ENCODE measurements at places on chromosomes 4 and X.
A peak's percentile ranks its signal among the peaks of the same experiment; 100 is the strongest.

GRCh38 chr4:140742838-140743193 lies 13.4 kb downstream of the TBC1D9 start:
- DNase-seq, result no peak

GRCh38 chr4:140080883-140081282 lies 73.1 kb downstream of the MAML3 start:
- DNase-seq, result peak; percentile 37

DNA sequence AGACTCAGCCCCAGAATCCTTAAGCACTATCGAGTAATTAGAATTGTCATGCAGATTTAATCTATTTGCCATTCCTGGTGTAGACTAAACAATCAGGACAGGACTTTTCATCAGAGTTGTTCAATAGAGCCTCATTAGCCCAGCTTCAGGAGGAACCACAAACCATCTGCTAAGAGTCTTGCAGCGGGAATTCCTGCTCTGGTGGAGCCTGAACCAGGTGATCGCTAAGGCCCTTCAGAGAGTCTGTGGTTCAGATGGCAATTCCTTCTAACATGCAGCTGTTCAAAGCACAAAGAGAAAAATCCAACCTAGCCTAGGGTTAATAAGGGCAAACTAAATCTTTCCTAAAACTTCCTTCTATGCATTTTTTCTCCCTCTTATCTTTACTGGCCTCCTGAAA lies 119.1 kb upstream of the CPEB2 start:
- no peak for DNase-seq

GRCh38 chr4:126213996-126214395 lies 899.2 kb downstream of the FAT4 start:
- DNase-seq, result no peak

DNA sequence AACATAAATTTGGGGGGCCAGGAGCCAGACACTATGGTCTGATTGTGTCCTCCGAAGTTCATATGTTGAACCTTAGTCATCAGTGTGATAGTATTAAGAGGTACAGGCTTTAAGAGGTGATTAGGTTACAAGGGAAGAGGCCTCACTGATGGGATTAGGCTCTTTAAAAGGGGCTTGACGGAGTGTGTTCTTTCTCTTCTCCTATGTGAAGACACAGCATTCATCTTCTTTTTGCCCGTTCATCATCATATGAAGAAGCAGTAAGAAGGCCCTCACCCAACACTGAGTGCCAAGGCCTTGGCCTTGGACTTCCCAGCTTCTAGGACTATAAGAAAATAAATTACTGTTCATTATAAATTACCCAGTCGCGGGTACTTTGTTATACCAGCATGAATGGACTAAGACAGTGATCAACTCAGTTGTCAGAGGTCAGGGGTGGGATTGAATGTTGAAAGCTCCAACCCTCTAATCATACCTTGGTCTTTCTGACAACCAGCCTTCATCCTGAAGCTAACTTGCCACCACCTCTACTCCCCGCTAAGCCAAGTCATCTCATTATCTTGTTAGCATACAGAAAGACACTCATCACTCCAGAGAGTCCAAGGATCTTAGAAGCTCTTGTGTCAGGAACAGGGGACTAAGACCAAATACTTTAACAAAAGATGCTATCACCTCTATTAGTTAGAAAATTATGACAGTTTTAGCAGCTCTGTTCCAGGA lies 543.4 kb upstream of the DIPK2B start:
- no peak for DNase-seq

DNA sequence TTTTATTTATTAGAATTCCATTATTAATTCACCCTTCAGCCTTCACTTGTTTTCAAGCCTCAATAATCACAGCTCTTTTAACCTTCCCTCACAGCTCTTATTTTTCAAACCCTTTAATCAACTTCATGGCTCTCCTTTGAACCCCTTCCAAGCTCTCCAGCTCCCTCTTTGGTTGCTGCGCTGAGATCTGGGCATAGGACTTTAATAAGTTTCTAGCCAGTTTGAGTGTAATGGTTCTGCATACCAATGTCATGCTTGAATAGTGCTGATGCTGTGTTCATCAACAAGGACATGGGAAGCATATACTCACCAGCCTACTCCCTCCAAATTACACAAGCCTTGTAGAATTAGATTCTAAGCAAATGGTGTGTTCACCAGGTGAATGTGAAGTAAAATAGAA lies 3.5 kb upstream of the RNF212 start:
- DNase-seq, result no peak

GRCh38 chr4:139221687-139222086 lies 44.7 kb upstream of the ELF2 start:
- DNase-seq, result no peak

DNA sequence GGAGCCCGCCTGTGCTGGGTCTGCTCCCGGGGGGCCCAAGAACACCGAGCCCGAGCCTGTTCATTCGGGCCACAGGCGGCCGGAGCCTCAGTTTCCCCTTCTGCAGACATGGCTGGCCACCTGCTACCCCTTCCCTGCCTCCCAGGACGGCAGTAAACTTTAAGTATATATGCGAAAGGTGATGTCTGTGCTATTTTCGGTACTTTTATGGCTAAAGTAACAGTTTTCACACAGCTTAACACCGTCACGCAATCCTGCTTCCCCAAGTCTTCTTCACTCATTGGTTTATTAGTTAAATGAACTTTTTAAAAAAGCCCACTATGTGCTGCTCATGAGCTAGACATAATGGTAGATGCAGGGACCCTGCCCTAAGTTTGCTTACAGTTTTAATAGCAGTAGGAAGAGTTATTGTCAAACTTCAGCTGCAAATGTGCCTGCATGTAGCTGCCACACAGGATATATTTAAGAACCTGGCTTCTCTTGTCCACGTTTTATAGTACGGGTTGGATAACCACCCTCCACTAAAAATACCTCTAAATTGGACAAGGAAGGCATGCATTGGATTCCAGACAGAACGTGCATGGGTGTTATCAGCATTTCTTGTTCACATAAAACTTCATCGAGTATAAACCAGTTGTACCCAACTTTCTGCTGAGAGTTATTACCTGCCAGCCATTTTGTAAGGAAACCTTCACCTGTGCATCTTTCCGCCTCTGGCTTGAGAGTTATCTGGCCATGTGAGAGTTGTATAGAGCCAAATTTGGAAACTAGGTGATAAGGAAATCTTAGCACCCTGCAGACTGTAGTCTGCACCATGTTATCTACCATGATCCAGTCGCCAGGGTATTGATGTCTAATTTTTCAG lies 741 bp downstream of the ANAPC4 start:
- no peak for DNase-seq

DNA sequence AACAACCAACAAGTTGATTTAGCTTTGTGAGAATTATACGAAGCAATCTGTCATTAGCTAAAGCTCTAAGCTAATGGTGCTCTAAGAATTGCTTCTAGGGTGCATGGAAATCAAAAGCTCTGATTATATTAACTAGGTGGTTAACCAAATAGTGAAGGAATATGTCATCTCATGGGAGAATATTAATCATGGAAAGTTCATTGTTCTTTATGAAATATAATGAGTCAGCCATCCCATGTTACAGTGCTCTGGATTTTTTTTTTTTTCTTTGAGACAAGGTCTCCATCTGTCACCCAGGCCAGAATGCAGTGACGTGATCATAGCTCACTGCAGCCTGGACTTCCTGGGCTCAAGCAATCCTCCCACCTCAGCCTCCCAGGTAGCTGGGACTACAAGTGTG lies 10.5 kb downstream of the DCAF8L2 start:
- DNase-seq, result no peak

GRCh38 chr4:140720387-140721304 lies 35.5 kb downstream of the TBC1D9 start:
- no peak for DNase-seq

GRCh38 chrX:87337267-87337666 lies 180.3 kb upstream of the KLHL4 start:
- no peak for DNase-seq

- DNase-seq, result no peak
These were observed 59.4 kb upstream of the ARSJ start for GRCh38 chr4:114038762-114039387.

GRCh38 chrX:120697053-120697452 lies 67.2 kb upstream of the C1GALT1C1 start:
- no peak for DNase-seq

DNA sequence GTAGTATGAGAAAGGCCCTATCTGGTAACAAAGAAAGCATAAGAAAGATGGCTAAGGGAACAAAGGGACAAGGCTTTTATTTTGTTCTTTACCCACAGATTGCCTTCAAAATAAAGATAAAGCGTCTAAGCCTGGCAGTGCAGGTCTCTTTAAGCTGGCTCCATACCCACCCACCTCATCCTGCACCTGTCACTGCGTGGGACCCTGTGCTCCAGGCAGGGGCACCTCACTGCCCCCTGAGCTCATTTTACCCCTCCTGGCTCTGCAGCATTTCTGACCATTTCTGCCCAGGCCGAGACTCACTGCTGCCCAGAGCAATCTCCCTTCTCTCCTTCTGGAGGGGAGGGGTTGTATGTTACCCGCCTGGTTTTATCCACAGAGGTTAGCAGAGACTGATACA lies 1.7 kb upstream of the CYP4V2 start:
- no peak for DNase-seq

GRCh38 chr4:158850371-158850770 lies 81.5 kb downstream of the FNIP2 start:
- no peak for DNase-seq

DNA sequence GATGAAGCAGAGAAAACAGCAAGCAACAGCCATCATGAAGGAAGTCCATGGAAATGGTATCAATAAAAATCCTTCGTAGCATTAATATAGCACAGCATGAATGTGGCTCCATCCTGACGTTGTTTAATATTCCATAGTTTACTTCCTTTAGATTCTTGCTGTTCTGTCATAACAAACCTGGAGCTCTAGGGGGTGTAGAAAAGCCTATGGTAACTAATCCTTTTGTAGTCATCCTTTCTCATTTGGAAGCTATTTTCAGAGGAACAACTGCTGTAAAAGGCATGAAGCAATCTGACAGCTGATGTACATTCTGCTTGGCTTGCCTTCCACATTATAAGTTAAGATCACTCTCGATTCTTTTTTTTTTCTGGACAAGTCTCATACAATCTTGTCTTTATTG lies 914 bp downstream of the MYOZ2 start:
- no peak for DNase-seq

- DNase-seq, result no peak
These were observed 524.6 kb upstream of the SLIT2 start for GRCh38 chr4:19727141-19727540.

- no peak for DNase-seq
These were observed 29.9 kb upstream of the MSANTD1 start for GRCh38 chr4:3218824-3219760.

DNA sequence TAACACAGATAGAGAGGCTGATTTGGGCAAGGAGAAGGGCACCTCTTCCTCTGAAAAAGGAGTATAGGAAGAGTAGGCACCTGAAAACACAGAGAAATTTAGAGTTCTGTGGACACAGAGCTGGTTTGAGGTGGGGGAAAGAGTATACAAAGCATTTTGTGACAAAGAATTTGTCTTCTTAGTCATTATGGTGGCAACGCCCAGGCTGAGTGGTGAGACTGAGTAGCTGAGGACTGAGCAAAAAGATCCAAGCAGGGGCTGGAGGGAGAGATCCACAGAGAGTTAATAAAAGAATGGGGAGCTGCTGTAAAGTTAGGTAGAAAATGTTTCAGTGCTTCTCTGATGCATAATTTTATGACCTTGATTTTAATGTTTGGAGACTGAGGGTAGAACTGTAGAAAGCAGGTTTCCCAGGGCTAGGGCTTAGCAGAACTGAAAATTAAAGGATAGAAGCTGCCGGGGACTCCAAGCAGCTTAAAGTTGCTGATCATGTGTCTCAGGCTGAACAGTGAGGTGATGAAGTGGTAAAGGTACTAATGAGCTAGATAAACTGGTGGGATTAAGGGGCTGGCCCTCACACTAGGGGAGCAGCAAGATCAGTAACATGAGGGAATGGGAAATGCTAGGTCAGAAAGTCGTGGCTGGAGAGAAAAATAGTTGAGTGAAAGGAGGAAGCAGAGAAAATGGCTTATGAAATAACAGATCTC lies 118.9 kb downstream of the CEP44 start:
- DNase-seq, result no peak

DNA sequence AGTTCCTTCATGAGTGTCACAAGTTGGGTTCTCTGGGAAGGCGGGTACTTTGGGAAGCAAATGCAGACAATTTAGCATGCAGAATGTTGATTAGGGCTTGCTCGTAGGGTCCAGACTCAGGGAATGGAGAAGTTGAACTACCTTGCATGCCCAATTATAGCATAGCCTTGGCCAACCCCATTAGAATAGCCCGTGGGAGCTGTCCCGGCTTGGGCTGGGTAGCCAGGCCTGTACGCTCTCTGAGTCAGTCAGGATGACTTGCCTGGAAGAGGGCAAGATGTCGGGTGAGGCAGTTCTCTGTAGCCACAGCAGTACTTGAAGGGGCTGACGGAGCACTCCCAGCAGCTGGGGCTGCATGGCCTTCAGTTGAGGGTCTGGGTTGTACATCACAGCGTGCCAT lies 19.5 kb downstream of the KIAA0232 start:
- DNase-seq, result no peak

DNA sequence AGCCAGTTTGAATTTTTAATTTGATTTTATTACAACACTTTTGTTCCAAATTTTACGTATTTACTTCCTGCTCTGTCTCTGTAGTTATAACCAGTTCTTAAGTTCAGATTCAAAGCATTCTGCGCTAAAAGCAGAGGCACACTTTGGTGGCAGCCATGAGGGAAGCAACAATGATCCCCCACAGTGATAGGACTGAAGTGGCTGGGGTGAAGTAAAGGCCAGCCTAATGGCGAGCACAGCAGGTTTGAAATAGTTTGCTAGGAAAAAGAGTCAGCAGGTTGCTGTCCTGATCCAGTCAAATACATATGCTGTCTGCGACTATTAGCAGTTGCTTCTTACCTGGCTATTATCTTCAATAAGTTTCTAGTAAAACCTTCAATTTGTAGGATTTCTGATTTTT lies 176.3 kb downstream of the RPA4 start:
- no peak for DNase-seq

GRCh38 chr4:99624141-99624719 lies 33.4 kb downstream of the C4orf54 start:
- no peak for DNase-seq

DNA sequence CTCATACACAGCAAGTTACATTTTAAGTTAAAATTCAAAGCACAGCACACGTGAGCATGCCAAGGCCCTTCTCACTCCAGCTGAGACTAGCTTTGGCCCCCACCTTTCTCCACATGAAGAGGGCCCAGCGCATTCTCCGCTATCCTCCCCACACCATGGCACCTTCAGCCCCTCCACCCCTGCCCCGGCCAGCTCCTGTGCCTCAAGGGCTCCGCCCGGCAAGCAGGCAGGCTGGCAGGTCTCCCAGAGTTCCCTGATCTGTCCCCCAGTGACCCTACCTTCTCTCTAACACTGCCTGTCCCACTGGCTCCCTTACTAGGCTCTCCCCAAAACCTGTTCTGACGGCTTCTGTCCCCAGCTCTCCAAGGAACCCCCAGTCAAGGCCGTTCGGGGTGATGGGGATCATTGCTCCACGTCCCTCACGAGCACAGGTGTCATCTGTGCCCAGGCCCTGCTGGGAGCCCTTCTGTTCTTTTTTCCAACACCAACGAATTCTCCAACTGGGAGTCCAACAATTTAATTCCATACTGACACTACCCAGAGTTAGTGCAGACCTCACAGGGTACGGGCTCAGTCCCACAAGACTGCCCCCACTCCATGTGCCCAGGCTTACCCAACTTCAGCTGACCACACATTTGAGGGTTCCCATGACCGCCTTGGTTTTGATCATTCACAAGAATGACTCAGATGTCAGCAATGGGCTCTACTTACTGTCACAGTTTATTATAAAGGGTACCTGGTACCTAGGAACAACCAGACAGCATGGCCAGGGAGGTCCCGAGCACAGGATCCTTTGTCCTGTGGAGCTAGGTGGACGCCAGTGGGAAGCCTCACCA lies 4.2 kb downstream of the LETM1 start:
- DNase-seq, result no peak
